ENCODE measurements at places on chromosomes 6 and 20.
A peak's percentile ranks its signal among the peaks of the same experiment; 100 is the strongest.

DNA sequence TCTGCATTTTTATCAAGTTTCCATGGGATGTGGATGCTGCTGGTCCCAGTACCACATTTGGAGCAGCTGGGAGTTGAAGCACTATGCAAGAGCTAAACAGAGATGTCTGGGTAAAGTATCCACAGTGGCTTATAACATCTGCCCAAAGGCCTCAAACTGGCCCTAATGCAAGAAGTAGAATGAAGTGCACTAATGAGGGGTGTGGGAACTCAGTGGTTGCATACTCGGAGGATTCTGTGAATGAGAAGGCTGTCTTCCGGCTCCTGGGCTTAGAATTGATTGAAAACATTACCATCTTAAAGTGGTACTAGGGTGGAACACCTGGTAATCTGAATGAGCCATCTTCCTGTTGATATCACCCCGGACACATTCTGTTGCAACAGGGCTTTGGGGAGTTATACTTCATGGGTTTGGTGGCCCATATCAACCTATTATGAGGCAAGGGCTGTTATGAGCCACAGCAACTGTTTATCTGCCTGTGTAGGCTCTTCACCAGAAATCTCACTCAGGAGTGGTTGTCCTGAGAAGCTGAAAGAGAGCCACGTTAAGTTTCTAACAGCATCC, 54.7 kb upstream of the SNRPB2 start:
- DNase-seq, result no peak

DNA sequence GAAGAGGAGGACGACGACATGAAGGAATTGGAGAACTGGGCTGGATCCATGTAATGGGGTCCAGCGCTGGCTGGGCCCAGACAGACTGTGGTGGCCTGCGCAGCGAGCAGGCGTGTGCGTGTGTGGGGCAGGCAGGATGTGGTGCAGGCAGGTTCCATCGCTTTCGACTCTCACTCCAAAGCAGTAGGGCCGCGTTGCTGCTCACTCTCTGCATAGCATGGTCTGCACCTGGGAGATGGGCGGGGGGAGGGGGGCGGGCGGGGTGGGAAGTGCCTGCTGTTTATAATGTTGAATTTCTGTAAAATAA, 42.3 kb downstream of the CHMP4B start:
- no peak for DNase-seq

GRCh38 chr20:37687478-37687805, 6.4 kb upstream of the CTNNBL1 start:
- no peak for DNase-seq

- no peak for DNase-seq
These were observed 298.1 kb upstream of the TCF21 start for GRCh38 chr6:133590814-133591213.

DNA sequence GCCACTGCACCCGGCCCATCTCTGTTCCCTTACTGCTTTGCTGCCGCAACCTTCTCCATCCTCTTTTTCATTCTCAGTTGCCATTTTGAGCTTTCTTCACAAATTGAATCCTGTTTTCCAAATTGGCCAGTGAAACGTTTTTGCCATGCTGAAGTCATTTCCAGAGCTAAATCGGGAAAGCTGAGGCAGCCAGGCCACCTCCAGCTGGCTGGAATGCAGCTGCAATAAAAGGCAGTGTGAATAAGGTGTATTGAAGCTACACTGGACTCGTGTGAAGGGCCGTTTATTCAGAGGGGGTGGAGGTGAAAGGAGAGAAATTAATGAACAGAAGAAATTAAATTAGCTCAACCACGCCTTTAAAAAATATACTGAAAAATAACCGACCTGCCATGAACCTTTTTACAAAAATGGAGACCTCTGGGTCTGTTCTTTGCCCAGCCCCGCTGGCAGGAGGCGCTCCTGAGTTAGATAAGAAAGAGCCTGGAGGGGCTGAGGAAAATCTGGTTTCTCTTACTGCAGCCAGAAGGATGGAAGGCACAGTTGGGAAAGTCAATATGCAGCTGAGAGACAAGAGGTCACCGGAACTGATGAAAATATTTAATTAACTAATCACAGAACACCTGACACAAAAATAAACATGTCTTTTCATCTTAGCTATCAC, 283.9 kb downstream of the FOXC1 start:
- no peak for DNase-seq

GRCh38 chr6:99341862-99342455, 7.5 kb downstream of the FAXC start:
- no peak for DNase-seq

GRCh38 chr6:46090115-46091079, 39.4 kb upstream of the ENPP4 start:
- peak; percentile 61 for DNase-seq

DNA sequence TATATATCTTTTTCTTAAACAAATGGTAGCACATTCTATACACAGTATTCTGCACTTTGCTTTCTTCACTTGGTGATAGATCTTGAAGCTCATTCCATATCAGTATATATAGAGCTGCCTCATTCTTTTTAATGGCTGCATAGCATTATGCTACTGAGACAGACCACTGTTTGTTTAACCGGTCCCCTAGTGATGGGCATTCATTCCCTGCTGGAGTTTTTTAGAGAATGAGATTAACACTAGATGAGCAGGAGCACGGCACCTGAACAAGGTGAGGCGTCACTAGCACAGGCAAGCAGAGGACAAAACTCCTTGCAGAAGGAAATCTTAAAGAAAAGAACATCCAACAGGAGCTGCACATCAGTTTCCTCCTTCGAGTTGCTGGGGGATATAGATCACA, 69.6 kb downstream of the GNAS-AS1 start:
- DNase-seq, result no peak

DNA sequence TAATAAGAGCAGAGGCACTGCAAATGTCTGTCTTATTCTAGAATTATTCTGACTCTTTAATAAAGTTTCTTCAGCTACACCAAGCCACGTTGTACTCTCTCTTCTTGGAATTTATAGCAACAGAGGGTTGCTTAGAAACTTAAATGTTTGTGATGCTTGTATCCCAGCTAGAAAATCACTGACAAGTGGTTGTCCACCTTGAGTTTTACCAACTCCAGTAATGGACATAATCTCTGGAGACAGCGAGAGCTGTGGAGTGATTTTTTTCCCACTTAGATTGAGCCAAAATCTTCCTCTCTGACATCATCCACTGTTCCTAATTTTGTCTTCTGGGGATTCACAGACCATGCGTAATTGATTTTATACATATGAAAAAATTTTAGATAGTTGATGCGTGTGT, 8.0 kb downstream of the ECT2L start:
- DNase-seq, result no peak

GRCh38 chr20:50588034-50588736, 78.0 kb downstream of the PTPN1 start:
- DNase-seq, result peak; percentile 68

DNA sequence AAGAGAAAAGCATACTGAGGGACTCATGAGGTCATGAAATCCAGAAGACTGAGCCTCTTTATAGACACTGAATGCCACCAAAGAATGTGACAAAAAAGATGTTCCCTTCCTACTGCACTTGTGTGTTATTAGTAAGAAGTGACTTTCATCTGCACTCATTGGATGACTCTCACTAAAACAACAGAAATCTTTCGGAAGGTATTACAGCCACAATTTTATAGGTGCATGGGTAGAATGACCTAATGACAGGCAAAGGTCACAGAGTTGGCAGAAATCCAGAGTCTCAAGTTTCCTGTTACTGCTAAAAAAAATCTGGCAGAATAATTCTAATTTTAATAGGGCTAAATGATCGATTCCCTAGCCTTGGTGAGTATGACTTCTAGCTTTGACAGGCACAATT, 13.3 kb downstream of the PKHD1 start:
- DNase-seq, result no peak

- DNase-seq, result peak; percentile 77
These were observed 3.3 kb upstream of the MOG start for GRCh38 chr6:29653452-29654038.

DNA sequence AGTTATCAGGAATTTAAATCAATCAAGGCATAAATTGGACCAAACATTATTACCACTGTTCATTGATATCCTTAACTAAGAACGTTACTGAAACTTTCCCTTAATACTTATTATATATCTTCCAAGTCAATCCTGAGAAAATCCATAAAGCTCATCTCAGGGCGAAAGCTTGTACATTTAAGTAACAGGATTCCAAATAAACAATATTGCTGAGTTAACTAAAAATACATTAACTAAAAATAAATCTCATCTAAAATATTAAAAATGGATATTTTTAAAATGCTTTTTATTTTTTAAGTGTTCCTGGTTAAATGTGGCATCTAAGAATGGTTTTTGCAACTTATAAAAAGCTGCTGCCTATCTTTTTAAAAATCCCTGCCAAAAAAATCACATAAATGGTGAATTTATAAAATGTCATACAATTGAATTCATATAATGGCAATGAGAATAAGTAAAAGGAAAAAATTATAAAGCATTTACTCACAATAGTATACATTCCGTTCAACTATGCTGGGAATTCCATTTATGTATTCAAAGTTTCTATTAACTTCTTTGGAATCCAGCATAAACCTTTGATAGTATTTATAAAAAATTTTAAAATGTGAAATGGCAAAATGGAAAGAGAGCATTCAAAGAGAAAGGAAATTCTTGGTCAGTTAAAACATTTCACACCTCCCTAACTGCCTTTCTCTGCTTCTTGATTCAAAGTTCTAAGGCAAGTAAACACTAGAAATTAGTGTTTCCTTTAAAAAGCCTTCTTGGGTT, 20.8 kb upstream of the GMDS start:
- DNase-seq, result no peak

DNA sequence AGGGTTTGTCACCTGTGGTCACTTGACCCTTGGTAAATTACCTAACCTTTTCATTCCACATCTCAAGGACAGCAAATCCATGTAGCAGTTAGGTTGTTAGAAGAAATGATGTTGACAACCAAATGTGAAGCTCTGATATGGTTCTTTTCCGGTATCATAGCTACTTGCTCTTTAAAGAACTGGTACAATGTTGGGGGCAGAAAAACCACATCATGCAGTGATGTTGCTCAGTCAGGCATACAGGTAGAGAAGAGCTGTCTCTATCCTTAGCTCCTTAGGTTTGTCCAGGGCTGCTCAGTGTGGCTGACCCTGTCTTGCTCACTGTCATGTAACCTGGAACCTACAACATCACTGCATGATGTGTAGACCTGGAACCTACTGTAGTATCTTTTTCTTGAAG, 135.5 kb downstream of the LRRC1 start:
- no peak for DNase-seq

- no peak for DNase-seq
These were observed 13.5 kb upstream of the MLIP start for GRCh38 chr6:54097753-54098152.

- DNase-seq, result no peak
These were observed 22.7 kb upstream of the NUP153 start for GRCh38 chr6:17729223-17730077.

- no peak for DNase-seq
These were observed 74.2 kb downstream of the CD164 start for GRCh38 chr6:109308018-109308492.

DNA sequence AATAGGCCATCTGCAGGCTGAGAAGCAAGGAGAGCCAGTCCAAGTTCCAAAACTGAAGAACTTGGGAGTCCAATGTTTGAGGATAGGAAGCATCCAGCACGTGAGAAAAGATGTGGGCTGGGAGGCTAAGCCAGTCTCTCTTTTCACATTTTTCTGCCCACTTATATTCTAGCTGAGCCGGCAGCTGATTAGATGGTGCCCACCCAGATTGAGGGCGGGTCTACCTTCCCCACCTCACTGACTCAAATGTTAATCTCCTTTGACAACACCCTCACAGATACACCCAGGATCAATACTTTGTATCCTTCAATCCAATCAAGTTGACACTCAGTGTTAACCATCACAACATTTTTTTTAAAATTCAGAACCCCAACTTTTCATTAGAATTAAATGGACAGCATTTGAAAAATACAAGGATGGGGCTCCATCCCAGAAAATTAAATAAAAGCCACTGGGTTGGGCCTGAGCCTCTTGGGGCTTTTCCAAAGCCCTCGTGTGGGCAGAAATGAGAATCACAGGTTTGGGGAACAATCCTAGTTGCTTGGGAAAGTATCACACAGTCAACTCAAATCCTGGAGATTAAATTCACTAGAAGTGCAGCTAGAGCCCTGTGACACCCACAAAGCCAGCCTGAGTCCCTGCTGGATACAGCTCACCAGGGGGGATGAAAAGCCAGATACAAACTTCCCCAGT, 2.2 kb downstream of the CLDN20 start:
- DNase-seq, result no peak

DNA sequence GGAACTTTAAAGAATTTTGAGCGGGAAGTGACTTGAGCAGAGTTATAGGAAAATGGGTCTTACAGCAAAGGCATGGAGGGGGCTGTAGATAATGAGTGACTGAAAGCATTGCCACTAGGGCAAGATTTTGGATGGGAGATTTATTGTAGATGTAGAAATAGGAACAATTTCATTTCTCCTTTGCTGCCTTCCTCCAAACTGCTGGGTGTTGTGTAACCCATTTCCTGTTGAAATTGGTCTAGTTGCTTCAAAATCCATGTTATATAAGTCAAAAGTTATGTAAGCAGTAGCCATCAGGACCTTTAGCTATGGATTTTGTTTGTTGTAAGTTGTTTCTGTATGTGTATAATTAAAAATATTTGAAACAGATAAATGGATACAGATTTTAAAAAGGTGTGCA, 11.1 kb downstream of the YWHAB start:
- DNase-seq, result no peak

DNA sequence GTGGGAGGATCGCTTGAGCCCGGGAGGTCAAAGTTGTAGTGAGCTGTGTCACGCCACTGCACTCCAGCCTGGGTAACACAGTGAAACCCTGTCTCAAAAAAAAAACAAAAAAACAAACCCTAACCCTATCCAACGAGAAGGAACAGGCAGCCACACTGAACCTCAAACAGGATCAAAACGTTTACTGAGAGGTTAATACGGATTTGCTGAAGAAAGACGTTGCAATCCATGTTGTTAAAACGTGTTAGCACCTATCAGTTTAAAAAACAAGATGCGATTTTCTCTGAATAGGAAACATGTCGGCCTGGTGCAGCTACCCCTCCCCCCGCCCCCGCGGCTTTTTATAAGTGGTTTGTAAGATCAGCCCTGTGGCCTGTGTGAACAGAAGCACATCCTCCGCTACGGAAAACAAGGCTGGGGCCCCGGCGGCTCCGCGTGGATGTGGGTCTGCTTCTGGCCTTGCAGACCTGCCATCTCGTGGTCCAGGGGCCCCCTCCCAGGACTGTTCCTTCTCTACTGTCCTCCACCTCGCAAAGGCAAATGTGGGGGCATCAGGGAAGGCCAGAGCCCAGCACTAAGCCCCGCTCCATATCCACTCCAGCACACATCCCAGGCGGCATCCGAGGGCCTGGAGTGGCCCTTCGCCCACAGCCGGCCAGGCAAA, 11.4 kb downstream of the SLC2A4RG start:
- peak; percentile 68 for DNase-seq

GRCh38 chr6:68473433-68474210, 161.5 kb upstream of the ADGRB3 start:
- no peak for DNase-seq

- DNase-seq, result peak; percentile 76
These were observed 52.8 kb downstream of the GTF2H5 start for GRCh38 chr6:158220786-158221442.

GRCh38 chr6:147057705-147058342, 146.4 kb upstream of the STXBP5 start:
- DNase-seq, result no peak

All from CD4-positive, alpha-beta T cell treated with Interleukin-2 at 100 ng/mL for 4 hours (primary cell).